T-cell (primary cell): ENCODE measurements at places on chromosomes 6 and 20.

GRCh38 chr6:127343809-127344659, 625 bp upstream of the ECHDC1 start:
- no peaks in the 10 kb centered on the region for H3K36me3 ChIP-seq
- DNase-seq: no peak
- H3K27me3 ChIP-seq: no peaks in the 10 kb centered on the region
- peak overlapping the region; percentile 80 for H3K27ac ChIP-seq

GRCh38 chr6:81413306-81413705, 339.2 kb downstream of the TENT5A start:
- no peak for DNase-seq
- H3K4me1 ChIP-seq: no peaks in the 10 kb centered on the region
- no peak overlapping the region for H3K4me3 ChIP-seq

DNA sequence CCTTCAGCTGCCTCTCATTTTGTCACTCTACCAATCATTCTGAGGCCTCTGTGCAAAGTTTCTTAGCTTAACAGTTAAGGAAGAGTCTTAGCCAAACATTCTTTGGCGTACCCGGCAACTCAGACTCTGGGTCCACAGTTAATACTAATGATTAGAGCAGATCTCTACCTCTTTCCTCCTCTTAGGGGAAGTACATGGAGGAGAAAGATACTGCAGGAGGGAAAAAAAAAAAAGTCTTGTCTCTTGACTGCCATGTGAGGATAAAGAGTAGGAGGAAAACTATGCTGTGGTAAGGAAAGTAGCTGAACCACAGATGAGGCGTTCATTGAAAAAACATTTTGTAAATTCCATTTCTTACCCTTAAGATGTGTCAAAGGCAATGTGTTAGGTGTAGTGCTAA, 44.0 kb upstream of the MARCKS start:
- no peak for DNase-seq
- H3K4me1 ChIP-seq: no peaks in the 10 kb centered on the region
- no peaks in the 10 kb centered on the region for H3K36me3 ChIP-seq
- H3K27ac ChIP-seq: no peak overlapping the region

GRCh38 chr6:24847402-24847801, 48.7 kb upstream of the ARMH2 start:
- no peak for DNase-seq
- H3K27ac ChIP-seq: no peak overlapping the region
- peaks cover 11% of the 10 kb centered on the region for H3K36me3 ChIP-seq
- H3K4me3 ChIP-seq: no peak overlapping the region

- H3K36me3 ChIP-seq: no peaks in the 10 kb centered on the region
- DNase-seq: no peak
- H3K27me3 ChIP-seq: no peaks in the 10 kb centered on the region
- no peak overlapping the region for H3K4me3 ChIP-seq
These were observed 29.6 kb downstream of the PTK7 start for GRCh38 chr6:43105538-43106222.

GRCh38 chr6:1885576-1886011, 275.9 kb downstream of the FOXC1 start:
- no peaks in the 10 kb centered on the region for H3K4me1 ChIP-seq
- DNase-seq: no peak
- no peaks in the 10 kb centered on the region for H3K36me3 ChIP-seq
- no peak overlapping the region for H3K27ac ChIP-seq
- H3K4me3 ChIP-seq: no peak overlapping the region
- no peaks in the 10 kb centered on the region for H3K27me3 ChIP-seq

GRCh38 chr20:58141496-58141895, 87.0 kb downstream of the ANKRD60 start:
- no peaks in the 10 kb centered on the region for H3K4me1 ChIP-seq
- no peak overlapping the region for H3K4me3 ChIP-seq
